ENCODE measurements at places on chromosomes 5 and 9.

DNA sequence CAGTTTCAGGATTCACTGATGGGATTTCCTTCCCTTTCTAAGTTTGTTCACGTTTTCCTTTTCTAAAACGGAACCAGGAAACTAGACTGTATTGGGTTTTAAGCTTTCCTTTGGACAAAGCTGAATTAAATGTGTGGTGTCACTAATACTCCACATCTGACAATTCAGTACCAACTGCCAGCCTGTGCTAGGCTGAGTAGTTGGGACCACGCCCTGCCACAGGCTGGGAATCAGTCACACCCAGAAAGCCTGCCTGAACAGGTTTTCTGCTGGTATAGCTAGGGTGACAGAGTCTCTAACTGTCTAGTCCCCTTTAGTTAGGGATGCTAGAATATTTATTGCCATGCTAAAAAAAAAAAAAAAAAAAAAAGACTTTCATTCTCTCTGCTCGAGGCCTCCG is 15.6 kb downstream of the SPACA9 start:
- no peak for DNase-seq

DNA sequence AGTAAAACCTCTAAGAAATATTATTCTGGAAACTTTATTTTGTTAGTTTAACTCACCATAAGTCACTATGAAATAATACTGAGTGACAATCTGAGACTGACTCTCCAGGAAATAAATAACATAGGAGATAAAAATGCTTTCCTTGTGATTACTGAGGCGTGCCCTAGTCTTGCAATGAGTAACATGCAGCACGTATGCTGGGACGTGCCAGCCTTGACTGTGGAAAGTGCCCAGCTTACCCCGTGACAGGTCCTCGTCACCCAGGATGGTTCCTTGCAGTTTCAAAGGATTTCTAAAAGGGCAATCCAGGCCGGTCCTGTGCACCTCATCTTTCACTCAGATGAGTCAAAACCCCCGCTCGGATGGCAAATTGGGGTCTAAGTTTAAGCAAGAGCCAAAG is 720.8 kb upstream of the ADAMTS16 start:
- DNase-seq: no peak

- DNase-seq: no peak
These were observed 2084.5 kb upstream of the C9orf72 start for GRCh38 chr9:29657821-29658220.

- DNase-seq: no peak
These were observed 41.0 kb upstream of the PCSK1 start for GRCh38 chr5:96474073-96474472.

- no peak for DNase-seq
These were observed 453.4 kb upstream of the CTNND2 start for GRCh38 chr5:12357626-12358025.

- DNase-seq: no peak
These were observed 8.3 kb downstream of the ZDHHC11B start for GRCh38 chr5:775961-776861.

DNA sequence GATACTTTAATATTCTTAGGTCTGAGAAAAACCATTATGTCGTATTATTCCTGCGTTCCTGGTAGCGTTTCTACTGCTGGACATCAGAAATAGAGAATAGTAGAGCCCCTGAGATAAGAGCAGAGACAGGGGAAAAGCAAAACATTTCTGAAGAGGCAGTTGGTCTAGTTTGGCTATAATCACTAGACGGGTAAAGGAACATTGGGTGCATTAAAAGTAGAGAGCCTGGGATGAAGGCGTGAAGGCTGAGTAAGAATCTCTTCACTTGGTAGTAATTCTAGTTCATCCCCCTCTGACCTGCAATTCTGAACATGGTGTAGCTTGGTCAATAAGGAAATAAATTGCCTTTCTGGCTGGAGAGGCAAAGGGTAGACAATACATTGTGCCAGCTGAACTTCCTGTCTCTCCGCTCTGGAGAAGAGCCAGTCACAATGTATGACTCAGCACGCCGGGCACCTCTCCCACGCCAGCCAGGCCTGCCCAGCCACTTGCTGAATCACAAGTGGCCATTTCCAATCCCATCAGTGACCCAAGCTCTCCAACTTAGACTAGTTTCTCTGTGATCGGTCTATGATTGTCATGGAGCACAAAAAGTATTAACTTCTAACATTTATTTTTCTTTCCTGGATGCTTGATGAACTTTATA is 75.4 kb downstream of the STK32A start:
- no peak for DNase-seq
